Stimulated activated CD8-positive, alpha-beta memory T cell treated with anti-CD3 and anti-CD28 coated beads, Interleukin-2, amount 100 ng/mL, for 1 hour (primary cell): ENCODE measurements at places on chromosomes 3 and 15.

DNA sequence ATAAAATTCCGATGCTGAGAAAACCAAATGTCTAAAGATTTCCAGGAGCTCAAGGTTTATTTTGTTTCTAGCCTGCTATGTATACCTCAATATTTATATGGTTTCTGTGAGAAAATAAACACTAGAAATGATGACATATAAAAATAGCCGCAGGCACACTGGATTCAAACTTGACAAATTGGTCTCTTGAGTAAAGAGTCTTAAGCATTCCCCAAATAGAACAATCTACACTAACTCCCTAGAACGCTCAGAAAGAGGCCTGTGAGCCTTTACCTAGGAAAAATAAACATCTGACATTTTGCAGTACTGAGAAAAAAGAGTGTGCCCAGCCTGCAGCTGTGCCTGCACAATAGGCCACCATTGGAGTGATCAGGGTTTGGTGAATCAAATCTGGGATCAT lies 75.2 kb downstream of the NEK10 start:
- no peak for DNase-seq

DNA sequence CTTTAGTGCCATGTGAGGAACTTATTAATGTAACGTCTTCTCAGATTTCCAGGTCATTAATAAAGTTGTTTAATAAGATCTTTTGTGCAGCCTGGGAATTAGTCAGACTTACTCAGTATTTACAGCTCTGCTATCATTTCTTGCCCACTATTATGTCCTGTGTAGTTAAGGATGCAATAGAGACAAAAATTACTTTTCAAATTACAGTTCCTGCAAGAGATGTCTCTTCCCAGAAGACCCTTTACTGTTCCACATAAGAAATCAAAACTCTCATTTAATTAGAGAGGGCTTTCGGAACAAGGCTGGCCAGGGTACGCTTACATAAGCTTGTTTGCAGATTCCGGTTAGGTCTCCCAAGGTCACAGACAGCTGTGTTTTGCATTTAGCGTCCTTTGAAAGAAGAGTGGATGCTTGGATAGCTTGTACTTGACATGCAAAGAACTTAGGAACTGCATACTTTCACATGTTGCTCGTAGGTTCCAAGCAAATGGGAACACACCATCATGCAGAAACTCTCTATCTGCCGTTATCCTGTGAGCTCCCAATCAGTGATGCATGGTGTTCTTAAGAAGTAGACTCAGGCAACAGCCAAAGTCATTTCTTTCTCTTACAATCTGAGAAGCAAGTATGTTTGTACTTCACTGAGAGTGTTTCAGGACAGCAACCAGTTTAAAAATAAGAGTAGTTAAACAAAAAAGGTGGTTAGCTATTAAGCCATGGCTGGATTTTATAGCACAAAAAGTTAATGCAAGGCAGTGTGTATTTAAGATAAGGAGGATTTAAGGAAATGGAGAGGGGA lies 37.4 kb downstream of the FILIP1L start:
- no peak for DNase-seq

DNA sequence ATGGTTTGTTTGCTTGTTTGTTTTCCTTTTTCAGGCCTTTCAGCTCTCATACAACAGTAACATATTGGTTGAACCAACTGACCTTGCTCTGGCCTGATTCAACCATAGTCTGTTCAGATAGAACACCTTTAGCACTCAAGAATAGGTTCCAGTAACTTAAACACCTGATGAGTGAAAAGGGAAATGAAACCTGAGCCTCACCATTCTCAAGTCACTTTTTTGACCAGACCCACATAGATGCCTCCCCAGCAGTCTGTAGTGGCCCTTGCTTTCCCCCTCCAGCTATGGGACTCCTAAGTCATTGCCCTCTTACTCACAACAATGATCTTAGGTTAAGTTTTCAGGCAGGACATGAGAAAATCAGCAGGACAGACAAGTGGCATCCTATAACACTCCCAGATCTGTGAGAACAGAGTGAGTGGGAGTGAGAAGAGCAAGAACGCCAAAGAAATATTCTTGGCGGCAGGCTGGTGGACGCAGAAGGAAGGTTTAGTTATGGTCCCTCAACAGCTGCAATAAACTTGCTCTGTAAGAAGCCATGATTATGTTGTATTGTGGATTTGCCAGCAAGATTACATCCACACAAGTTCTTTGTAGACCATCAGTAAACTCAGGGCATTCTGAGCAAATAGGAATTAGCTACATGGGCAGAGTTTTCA lies 367.5 kb downstream of the MECOM start:
- no peak for DNase-seq

DNA sequence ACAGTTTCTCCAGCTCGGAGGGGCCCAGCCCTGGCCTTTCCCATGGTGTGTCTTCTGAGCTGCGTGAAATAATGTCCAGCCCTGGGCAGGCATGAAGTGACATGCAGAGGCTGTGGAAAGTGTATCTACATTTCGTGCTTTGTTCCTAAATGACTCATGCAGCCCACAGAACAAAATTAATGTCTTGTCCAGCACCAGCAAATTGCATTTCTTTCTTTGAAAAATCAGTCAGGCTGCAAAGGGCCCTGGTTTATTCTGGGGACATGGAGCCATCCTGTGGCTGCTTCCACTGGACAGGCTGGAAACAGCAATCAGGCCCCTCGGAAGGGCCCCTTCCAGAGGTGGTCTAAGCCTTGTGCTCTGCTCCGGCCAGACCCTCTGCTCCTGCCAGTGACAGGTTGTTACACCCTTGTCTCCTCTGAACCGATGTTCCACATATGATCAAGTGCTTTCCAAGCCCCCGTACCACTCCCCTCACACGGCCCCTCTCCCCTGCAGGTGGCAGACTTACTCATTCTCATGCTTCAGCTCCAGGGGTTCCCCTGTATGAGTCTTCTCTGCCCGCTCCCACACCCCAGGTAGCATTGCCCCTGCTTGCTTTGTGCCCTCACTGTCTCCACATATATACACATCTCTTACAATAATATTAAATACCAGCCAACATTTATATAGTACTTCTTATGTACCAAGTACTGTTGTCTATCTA lies 33.7 kb downstream of the CRYGS start:
- DNase-seq, result no peak

- no peak for DNase-seq
Measured at GRCh38 chr3:101249522-101249921, 70.9 kb downstream of the IMPG2 start.

DNA sequence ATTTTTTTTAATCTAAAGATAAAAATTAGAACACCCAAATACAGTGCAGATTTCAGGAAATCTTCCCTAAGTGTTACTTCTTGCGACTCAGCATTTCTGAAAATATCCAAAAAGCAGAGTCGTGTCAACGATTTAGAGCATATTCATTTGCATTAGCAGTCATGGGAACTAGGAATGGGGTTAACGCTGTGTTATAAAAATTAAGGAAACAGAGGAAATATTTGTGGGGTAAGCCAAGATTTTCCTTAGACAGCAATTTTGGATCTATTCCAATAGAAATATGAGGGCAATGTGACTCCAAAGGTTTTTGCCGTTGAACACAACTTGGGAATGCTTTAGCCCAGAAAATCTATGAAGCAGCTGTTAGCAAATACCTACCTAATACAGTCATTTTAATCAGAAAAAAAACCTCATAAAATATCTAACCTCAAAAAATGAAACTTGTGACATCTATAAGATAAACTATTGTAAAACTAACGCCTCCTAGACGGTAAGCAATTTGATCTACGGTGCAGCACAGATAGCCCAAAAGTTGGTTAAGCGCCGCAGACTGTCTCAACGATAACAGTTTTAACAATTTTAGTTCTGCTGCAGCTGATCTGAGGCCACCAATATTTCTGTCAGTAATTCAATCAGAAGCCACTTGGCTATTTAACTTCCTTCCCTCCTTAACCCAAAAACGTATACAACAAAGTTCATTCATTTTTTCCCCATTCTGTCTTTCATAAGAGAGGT lies 5.8 kb upstream of the ATP11B start:
- DNase-seq, result no peak

DNA sequence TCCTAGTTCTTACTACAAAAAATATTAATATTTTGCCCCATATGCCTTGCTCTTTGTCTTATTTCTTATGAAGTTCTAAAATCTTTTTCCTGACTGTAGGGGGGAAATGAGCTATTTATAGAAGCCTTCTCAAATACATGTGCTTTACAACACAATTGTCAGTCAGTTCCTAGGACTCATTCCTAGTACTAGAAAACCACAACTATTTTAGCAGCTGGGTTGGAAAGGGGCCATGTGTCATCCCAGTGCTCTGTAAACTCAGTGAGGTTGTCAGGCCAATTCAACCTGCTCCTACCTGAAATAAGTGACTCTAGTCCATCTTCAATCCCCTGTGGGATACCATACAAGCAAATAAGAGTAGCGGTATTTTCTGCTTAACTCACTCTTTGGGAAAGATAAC lies 153.8 kb downstream of the ULK4 start:
- no peak for DNase-seq

- no peak for DNase-seq
Measured at GRCh38 chr3:185316740-185317412, 46.1 kb upstream of the MAP3K13 start.

DNA sequence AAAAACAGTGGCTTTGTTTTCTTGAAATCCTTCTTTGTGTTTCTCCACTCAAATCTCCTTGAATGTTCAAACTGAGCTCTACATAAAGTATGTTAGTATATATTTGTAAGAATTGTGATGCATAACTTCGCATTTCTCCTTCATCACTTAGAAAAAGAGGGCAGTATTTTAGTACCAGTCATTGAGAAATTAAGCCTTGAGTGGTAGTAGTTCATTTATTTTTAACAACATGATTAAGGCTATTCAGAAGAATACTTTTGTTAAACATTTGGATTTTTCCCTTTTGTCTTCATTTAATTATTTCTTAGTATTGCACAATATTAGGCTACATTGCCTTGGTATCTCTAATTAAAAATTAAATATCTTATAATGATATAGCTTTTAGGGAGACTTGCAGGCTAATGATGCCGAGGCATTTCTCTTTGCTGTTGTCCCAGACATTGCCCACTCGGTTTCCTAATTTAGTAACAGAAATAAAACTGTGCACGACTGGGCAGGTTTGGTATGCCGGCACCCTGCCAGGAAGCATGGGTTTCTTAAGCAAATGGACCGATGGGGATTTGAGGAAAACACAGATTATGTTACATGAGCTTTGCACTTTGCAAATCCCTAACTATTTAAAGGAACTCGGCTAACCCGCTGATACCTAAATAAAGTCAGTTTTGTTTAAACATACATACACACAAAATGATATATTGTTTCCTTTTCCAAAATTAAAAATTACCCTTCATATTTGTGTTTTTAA lies 54.7 kb downstream of the LRRC28 start:
- no peak for DNase-seq

- no peak for DNase-seq
Measured at GRCh38 chr3:55604846-55605245, 117.7 kb upstream of the WNT5A start.

GRCh38 chr3:31240013-31240412 lies 292.7 kb upstream of the STT3B start:
- DNase-seq, result no peak

DNA sequence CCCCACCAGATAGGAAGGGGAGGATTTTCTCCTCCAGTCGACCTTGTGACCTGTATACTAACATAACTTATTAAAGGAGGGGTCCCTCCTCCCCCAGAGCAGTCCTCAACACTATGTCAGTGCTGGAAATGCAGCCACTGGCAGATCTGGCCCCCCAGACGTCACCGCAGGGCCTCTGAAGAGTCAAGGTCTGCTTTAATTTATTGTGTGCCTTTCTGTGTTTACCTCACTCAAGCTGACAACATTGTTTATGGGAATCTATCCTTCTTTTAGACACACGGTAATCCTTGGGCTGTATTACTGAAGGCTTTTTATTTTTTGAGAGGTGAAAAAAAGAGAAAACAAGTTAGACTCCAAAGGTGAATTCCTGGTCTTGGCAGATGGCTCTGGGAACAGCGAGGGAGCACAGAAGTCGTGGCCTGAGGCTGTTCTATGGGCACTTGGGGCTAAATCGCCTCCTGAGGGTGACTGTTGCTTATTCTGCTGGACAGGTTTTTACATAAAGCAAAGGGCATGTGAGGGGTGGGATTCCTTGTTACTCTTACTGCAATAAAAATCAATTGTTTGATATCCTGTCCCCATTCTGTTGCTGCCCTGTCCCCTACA lies 13.5 kb upstream of the NR2C2 start:
- DNase-seq, result no peak

- no peak for DNase-seq
Measured at GRCh38 chr3:9102240-9102981, 139.1 kb upstream of the RAD18 start.

DNA sequence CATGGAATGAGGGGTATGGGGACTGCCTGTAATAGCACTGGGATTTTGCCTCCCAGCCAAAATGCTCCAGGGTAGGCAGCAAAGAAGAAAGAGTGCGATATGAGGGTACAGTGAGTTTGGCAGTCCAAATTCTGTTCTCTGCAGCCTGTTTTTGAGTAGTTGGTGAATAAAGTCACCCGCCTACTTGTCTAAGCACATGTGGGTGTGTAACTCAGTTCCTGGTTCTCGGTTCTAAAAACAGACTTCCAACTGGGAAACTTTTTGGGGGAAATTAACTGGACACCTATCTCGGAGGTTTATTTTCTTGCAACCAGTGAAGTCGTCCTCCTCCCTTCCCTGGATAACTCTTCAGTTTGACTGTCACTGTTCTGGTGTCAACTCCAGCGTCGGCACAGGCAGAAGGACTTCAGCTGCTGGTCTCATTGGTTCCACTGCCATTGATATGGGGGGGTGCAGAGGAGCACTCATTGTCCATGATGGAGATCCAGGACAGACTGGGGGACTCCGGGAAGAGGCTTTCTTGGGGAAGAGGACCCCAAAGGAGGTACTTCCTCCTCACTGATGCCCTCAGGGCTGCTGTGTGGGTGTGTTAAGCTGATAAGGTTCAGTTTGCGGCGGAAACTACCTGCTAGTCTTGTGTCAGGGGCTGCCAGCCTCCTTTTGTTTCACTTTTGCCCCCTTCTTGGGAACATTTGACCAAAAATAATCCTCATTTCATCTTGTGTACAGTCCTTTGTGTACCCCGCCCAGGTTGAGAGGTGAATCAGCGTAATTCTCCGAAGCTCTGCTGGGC lies 13.2 kb downstream of the GHRL start:
- DNase-seq, result no peak

DNA sequence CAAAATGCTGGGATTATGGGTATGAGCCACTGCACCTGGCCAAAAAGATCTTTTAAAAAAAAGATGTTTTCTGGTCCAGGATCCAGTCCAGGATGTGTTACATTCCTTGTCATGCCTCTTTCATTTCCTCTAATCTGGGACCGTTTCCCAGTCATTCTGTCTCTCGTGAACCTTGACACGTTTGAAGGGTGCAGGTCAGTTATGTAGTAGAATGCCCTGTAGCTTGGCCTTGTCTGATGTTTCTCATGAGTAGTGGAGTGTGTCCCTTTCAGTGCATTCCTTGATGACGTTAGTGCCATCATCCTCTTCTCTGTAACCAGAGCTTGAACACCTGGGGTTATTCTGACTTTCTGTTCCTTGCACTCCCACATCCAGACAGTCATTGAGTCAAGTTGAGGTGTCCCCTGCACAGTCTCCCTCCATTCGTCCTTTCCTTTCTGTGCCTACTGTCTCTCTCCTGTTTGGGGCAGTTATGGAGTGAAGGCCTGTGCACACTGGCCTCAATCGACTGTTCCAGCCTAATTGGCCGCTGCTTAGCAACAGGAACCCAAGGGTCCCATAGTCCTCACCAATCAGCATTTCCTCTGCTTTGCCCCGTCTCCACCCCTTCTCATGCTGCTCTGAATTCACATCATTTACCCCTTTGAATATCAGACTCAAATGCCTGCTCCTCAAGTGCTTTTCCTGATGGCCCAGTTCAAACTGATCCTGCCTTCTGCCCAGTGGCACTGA lies 5.5 kb downstream of the FAM81A start:
- DNase-seq, result no peak
